ENCODE measurements at places on chromosomes 3 and 15.
A peak's percentile ranks its signal among the peaks of the same experiment; 100 is the strongest.

DNA sequence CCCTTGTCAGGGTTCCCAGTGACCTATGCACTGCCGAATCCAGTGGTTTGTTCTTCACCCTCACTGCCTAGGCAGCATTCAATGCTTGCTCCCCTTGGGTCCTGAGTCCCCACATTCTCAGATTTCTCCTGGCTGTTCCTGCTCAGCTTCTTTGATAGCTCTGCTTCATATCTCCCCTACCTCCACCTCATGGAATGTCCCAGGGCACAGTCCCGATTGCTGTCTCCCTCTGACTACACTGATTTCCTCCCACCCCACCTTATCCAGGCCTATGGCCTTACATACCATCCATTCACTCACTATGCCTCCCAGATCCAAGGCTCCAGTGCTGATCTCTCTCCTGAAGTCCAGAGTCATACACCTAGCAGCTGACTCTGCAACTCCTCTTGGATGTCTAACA is 1.5 kb upstream of the CDHR4 start:
- no peak for DNase-seq

DNA sequence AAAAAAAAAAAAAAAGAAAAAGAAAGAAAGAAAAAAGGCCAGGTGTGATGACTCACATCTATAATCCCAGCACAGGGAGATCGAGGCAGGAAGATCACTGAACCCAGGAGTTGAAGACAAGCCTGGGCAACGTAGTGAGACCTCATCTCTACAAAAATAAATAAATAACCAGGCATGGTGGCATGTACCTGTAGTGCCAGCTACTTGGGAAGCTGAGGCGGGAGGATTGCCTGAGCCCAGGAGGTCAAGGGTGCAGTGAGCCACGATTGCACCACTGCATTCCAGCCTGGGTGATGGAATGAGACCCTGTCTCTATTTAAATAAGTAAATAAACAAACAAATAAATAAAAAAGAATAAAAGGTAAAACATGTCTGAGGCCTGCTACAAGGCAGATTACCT is 39.3 kb upstream of the LACTB start:
- DNase-seq = no peak

DNA sequence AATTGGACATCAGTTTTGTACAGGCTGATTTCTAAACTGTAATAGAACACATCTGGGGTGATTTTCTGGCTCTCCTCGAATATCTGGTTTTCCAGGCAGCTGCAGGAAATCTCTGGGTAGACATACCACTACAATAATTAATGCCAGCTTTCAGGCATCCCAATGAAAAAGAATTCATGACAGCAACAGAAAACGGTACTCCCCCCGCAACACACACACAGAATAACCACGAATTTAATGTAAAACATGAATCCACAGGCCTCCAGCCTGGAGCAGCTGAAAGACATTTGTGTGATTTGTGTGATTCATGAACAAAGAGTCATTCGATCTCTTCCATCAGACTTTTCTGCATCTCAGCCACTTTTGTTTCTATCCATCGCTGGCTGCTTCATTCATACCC is 262.2 kb downstream of the MAGI1 start:
- no peak for DNase-seq

DNA sequence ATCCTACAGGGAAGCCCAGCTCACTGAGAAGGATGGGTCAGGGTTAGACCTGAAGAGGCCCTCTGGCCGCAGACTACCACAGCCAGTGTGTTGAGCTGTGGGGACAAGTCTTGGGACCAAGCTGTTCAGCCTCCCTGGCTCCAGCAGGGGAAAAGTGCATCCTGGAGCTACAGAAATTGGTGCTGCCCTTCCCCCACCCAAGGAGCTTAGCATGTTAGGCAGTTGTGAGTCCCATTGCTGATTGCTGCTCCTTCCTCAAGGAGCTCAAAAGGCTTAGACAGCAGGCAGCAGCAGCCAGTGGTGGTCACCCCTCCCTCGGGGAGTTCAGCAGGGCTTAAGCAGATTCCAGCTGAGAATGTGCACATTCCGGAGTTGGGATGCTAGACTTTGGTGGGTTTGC is 165.6 kb downstream of the ATP8B4 start:
- DNase-seq = no peak

DNA sequence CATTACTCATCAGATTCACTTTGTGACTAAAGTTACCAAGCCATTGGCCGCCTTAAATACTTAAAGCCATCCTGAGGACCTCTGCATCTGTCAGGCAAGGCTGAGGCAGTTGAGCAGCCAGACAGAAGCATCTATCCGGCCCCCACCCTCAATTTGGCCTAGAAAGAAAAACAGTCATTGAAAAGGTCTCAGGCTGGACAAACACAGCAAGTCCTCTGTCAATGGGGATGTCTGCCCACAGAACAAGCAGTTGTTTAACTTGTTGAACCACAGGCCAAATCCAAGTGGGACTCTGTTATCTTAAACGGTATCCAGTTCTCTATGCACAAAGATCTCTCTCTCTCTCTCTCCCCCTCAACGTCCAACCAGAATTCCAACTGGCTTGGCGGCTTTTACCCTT is 2.8 kb downstream of the ZIC4 start:
- DNase-seq = no peak

GRCh38 chr3:132538072-132538471 is 59.0 kb upstream of the ACKR4 start:
- no peak for DNase-seq

GRCh38 chr3:8505621-8506020 is 4.0 kb downstream of the LMCD1 start:
- DNase-seq = no peak

DNA sequence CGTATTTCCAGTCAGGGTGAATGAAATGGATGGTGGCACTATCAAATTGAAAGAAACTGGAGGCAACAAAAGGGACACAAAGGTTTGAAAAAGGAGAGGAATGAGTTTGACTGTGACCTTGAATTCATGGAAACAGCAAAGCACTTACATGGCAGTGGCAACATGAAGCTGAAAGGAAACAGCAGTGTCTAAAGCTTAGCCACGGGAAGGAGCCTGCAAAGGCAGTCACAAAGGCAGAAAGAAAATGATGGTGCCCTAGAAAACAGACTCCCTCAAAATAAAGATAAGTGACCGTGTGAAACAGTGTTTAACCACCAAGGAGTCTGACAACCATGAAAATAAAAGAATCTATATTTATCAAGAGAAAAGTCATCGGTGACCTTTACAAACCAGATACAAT is 51.2 kb downstream of the SLTM start:
- DNase-seq = no peak

- DNase-seq = no peak
Measured at GRCh38 chr3:4052706-4053105, 250.5 kb upstream of the SETMAR start.

DNA sequence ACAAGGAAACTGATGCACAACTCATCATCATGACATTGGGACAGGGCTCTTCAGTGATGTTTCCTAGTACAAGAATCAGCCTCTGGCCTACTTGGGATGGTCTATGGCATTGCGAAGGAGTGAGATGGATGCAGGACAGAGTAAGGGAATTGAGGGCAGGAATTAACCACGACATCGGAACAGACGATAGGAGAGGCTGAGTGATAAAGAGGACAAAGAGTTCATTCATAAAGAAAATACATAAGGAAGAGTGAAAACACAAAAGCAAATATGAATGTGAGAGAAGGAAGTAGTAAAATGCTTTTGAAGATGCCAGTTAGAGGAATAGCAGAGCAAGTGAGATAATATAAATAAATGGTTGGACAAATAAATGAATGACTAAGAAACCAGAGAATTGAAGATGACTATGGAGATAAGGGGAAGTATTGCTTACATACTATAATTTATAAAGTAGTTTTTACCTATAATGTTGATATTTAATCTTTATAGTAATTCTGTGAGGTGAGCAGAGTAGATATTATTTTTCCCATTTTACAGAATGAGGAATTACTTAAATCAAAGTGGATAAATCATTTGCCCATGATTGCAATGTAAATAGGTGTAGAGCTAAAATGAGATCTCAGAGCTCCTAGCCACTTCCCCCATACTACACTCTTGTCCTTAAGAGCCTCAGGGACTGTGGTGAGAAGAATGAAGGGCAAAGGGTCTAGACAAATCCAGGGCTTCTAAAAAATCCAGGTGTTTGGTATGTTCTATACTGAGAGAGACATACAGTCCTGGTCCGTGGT is 203.3 kb downstream of the DTWD1 start:
- no peak for DNase-seq

GRCh38 chr3:107598926-107599771 is 76.4 kb downstream of the BBX start:
- DNase-seq = peak; percentile 6

GRCh38 chr3:76028774-76029173 is 243.4 kb upstream of the ZNF717 start:
- no peak for DNase-seq

- no peak for DNase-seq
Measured at GRCh38 chr15:87871258-87871681, 385.3 kb downstream of the NTRK3 start.

DNA sequence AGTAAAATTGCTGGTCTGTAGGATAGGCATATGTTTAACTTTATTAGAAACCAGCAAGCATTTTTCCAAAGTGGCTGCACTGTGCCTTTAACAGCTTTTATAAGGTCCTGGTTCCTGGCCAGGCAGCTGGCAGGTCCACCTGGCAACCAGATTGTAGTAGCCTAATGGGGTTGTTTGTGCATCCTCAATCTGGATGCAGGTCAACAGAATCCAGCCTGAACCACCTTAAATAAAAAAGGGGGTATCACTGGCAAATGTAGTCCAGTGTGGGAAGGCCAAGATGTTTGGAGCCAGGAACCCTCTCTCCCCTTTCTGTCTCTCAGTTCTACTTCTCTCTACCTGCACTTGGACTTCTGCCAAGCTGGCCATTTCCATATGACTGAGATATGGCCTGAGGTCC is 200.3 kb downstream of the ZNF621 start:
- no peak for DNase-seq

- no peak for DNase-seq
Measured at GRCh38 chr3:64987726-64988125, 299.9 kb upstream of the ADAMTS9 start.

GRCh38 chr3:134823679-134824078 is 28.6 kb downstream of the EPHB1 start:
- no peak for DNase-seq

- no peak for DNase-seq
Measured at GRCh38 chr3:183494341-183494740, 61.2 kb downstream of the KLHL6 start.

DNA sequence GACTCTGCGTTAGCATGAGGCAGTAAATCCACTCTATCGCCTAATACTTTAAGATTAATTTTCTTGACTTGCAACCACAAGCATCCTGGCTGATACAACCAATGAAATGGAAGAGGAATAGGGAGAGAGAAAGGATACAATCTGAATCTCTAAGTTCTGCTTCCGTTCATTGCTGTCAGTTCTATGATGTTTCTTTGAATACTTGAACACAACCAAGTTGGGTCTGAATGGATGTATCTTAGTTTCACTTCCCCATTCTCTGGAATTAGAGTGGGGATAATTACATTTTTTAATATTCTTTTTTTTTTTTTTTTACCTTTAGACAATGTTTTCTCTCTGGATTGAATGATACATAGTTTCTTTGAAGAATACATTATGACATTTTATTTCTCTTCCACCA is 22.9 kb downstream of the PDE8A start:
- DNase-seq = no peak

DNA sequence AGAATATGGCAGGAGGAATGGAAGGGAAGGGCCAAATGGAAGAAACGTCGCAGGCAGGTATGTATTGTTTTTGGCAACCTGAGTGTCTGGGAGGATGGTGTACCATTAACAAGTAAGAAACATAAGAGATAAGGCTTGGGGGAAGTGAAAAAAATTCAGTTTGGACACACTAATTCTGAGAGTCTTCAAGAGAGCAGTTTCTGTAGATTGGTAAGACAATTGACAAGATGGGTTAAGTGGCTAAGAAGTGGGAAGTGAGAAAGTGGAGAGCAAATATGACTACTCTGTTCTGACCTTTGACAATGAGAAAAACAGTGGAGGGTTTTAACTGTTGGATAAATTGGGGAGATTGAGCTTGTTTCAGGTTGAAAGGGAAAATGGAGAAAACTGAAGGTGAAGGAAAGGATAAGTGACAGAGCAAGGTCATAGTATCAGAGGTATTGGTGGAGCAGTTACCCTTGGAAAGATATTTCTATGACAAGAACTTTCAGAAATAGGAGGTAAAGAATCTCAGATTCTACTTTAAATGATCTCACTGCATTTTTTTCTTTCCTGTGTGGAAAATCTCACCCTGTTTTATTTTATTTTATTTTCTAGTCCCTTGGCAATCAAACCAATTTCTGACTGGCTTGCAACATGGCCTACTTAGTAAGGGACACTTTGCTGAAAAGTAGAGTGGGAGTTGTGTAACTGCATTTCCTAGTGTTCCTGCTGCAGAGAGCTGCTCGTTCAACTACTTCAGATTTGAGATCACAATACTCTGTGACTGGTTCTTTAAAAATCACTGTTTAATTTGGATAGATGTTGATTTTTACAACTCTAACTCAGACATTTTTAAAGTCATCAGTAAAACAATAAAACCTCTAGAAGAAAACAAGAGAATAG is 23.1 kb upstream of the GABPB1 start:
- no peak for DNase-seq

DNA sequence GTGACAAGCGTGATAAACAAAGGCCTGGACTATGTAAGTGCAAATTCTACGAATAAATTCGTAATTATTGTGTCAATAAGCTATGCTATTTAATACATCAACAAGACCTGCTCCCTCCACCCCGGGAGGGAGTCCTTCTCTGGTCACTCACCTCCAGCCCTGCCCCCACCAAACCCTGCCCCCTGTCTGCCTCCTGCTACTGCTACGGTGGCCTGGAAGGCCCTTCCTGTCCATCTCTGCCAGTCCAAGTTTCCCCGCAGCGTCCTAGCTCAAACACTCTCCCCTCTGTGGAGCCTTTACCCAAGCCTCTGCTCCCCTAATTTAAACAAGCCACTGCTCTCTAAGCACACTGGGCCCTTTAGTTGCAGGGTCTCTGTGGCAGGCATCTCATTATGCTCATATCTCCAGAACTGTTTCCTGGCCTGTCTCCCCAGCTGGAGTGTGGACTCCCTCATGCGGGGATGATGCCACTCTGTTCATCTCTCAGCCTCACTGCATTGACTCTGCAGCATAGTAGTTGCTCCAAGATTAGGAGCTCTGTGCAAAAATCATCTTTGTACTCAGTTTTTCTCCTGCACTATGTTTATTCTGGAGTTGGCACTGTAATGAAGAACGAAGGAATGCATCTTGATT is 241.2 kb downstream of the NTRK3 start:
- no peak for DNase-seq

DNA sequence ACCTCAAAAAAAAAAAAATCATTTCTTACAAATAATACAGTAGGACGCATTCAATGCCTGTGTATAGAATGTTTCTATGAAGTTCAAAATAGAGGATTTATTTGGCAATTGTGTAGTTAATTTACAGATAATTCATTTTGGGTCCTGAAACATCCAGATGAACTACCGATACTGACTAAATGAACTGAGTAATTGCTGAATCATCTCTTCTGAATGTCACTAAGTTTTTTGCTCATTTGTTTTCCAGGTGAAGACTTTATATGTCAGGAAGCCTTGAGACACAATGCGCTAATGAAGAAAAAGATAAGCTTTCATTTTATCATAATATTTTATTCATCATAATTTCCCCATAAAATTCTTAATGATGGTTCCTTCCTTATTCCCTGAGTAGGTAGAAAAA is 39.7 kb downstream of the PCOLCE2 start:
- no peak for DNase-seq

Data from stimulated activated CD4-positive, alpha-beta T cell treated with anti-CD3 and anti-CD28 coated beads, Interleukin-15, amount 100 ng/mL, for 1 hour (primary cell).